ENCODE measurements at places on chromosomes 3 and 15. TPM values are rescaled to one million over a fixed set of nuclear protein-coding genes. Genes with fewer than 3 reads are reported as not detected.
A peak's percentile ranks its signal among the peaks of the same experiment; 100 is the strongest.

DNA sequence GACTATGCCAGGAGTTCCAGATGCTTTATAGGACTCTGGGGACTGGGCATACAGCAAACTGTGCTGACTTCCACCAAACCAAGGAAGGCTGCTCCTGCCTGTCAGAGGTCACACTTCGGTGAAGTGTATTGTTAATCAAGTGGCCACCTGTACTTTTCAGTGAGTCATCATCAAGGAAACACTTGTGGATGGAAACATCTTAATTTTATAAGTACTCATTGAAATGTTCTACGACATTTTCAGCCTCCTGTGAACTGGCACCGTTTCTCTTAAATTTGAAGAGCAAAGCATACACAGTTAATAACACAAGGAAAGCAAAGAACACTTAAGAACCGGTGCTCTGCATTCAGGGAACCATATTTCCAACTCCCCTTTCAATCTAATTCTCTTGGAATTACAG lies 801.7 kb upstream of the DPPA4 start:
- H3K4me1 ChIP-seq = no peaks in the 10 kb centered on the region
- no peak overlapping the region for H3K4me3 ChIP-seq
- no peak overlapping the region for H3K27ac ChIP-seq

DNA sequence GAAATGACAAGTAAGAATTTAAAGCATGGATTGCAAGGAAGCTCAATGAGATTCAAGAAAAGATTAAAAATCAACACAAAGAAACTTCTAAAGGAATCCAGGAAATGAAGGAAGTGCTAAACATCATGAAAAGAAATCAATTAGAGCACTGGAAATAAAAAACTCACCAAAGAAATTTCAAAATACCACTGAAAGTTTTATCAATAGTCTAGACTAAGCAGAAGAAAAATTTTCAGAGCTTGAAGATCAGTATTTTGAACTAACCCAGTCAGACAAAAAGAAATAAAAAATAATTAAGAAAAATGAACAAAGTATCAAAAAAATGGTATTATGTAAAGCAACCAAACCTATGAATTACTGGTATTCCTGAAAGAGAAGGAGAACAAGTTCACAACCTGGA lies 60.6 kb downstream of the FAM227B start:
- no peaks in the 10 kb centered on the region for H3K4me1 ChIP-seq
- H3K4me3 ChIP-seq = no peak overlapping the region
- peaks cover 39% of the 10 kb centered on the region for H3K36me3 ChIP-seq
- H3K27me3 ChIP-seq = no peaks in the 10 kb centered on the region

BTD gene
- polyA plus RNA-seq = 13.0 TPM

- peaks cover 9% of the 10 kb centered on the region for H3K4me1 ChIP-seq
- no peaks in the 10 kb centered on the region for H3K27me3 ChIP-seq
- DNase-seq = no peak
- H3K27ac ChIP-seq = peak overlapping the region; percentile 25
- no peaks in the 10 kb centered on the region for H3K36me3 ChIP-seq
Observed at GRCh38 chr3:27666708-27667107, 55.4 kb downstream of the EOMES start.

DNA sequence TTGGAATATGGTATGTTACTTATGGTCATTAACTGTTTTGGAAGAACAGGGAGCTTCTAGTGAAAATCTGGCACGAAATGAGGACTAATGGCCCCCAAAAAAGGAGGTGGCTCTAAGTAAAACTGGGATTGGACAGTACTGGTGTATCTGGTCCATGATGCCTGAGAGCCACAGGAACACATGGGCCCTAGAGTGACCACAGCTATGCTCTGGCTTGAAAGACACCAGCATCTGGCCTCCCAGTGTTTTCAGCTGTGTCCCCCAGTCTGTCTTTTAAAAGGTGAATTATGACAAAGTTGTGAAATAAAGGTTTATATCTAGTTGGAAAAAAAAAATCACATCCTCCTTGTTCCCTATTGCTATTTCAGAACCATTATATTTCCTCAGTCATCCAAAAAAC lies 64.5 kb downstream of the GSK3B start:
- peaks cover 17% of the 10 kb centered on the region for H3K36me3 ChIP-seq
- H3K4me1 ChIP-seq = peaks cover 61% of the 10 kb centered on the region
- no peak overlapping the region for H3K27ac ChIP-seq
- no peaks in the 10 kb centered on the region for H3K27me3 ChIP-seq
- no peak for DNase-seq
- no peak overlapping the region for H3K4me3 ChIP-seq

DNA sequence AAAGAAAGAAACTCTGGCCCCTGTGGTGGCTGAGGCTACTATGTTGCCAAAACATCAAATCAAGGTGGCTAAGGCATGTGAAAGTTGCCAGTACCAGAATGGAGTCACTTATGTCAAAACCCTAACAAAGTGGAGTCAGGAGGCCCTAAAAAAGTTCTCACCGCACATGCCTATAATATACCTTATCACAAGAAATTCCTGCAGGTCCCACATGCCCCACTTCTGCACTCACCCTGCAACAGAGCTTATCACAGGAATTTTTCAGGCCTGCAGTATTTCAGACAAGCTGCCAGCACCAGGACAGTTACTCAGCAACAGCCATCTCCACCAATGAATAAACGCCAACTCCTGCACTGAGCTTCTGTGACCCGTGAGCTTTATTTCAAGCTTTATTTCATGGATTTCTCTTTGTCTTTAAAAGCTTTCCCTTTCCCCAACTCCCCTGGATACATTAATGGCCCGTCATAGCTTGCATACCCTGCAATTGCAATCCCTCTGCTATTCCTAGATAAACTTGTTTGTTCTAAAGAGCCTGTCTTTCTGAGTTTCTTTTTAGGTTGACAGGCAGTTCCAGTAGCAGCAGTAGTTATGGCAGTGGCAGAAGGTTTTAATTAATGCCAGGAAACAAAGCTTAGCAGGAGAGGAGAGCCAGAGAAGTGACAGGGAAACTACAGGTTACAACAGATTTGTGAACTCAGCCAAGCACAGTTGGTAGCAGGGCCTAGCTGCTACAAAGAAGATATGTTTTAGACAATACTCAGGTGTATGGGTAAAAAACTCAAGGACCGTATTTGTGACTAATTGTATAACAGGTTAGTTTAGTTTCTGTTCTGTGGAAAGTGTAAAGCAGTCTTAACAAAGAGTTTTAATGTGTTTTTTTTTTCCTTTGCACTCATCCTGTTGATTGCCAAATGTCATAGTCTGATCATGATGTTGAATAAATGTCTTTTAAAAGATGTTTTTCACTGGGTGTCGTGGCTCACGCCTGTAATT lies 15.9 kb upstream of the TMEM42 start:
- no peak overlapping the region for H3K4me3 ChIP-seq
- H3K4me1 ChIP-seq = no peaks in the 10 kb centered on the region
- H3K27me3 ChIP-seq = no peaks in the 10 kb centered on the region
- no peak overlapping the region for H3K27ac ChIP-seq
- no peaks in the 10 kb centered on the region for H3K36me3 ChIP-seq

GRCh38 chr15:76107169-76107568 lies 47.4 kb downstream of the TMEM266 start:
- H3K27me3 ChIP-seq = peaks cover 40% of the 10 kb centered on the region
- no peaks in the 10 kb centered on the region for H3K4me1 ChIP-seq
- no peak for DNase-seq
- peaks cover 4% of the 10 kb centered on the region for H3K36me3 ChIP-seq
- H3K4me3 ChIP-seq = no peak overlapping the region

- no peak overlapping the region for H3K27ac ChIP-seq
- H3K36me3 ChIP-seq = no peaks in the 10 kb centered on the region
- no peak for DNase-seq
- H3K27me3 ChIP-seq = peaks cover 3% of the 10 kb centered on the region
Observed at GRCh38 chr3:61811652-61812051, 250.3 kb downstream of the PTPRG start.

DNA sequence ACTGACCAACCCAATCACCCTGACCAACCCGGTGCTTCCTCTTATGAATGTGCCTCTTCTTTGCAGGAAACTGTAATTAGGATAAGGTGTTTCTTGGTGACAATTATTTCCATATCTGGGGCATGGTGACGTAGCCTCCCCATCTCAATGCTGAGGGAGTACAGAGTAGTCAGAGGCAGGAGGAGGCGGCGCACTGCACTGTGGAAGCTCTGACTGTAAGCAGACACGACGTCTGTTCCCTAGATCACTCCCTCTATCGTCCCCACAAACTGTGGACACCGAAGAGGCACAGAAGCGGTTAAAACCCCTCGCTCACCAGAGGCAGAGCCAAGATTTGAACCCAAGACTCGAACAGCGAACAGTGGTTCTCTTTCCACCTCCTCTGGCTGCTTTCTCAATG lies 231.0 kb upstream of the IGF1R start:
- H3K27ac ChIP-seq = no peak overlapping the region
- no peak for DNase-seq
- no peak overlapping the region for H3K4me3 ChIP-seq
- H3K4me1 ChIP-seq = peaks cover 4% of the 10 kb centered on the region

SLC6A1 gene
- polyA plus RNA-seq = not detected

DNA sequence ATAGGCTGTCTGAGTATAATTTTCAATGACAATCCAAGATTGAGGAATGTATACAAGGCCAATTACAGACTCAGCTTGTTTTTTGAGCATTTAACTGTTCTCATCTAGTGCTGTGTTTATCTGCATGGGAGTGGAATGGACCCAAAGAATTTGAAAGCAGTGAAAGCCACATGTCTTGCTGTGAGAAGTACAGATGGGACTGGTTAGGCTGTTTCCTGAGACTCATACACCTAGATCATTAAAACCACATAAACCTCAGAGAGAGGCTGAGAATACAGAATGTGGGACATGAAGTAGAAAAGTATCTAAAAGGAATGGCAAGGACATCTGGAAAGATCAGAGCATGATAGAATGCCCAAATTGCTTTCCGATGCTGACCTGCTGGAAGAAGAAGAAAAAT lies 224.6 kb downstream of the NLGN1 start:
- DNase-seq = no peak
- no peak overlapping the region for H3K4me3 ChIP-seq
- H3K36me3 ChIP-seq = no peaks in the 10 kb centered on the region
- H3K27ac ChIP-seq = no peak overlapping the region

DNA sequence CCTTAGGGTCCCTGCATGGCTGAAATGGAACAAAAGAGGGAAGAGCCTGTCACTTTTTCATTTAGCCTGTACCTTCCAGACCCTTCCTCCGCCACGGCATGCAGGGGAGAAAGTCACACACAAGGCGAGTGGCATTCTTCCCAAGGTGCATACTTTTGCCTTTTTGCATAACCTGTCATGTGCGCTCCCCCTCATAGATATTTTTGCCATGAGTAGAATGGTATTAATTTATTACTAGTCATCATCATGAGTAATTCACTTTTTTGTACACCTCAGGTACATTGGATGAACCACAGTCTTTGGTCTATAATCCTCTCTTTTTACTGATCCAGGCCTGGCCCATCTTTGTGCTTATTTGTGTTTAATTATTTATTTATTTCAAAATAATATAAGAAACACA lies 8.9 kb upstream of the BUB1B start:
- DNase-seq = no peak
- H3K27ac ChIP-seq = no peak overlapping the region
- H3K27me3 ChIP-seq = peaks cover 5% of the 10 kb centered on the region
- no peak overlapping the region for H3K4me3 ChIP-seq
- H3K4me1 ChIP-seq = no peaks in the 10 kb centered on the region

- H3K27me3 ChIP-seq = peaks cover 29% of the 10 kb centered on the region
- peaks cover 11% of the 10 kb centered on the region for H3K36me3 ChIP-seq
- no peak overlapping the region for H3K4me3 ChIP-seq
- H3K27ac ChIP-seq = no peak overlapping the region
Observed at GRCh38 chr3:141178026-141178425, 53.6 kb upstream of the PXYLP1 start.

CCR8 gene
- not detected for polyA plus RNA-seq

GRCh38 chr3:120506076-120506827 lies 55.5 kb upstream of the FSTL1 start:
- DNase-seq = no peak
- peaks cover 28% of the 10 kb centered on the region for H3K27me3 ChIP-seq
- H3K4me1 ChIP-seq = no peaks in the 10 kb centered on the region
- no peak overlapping the region for H3K4me3 ChIP-seq
- H3K27ac ChIP-seq = no peak overlapping the region

IGF1R gene
- 5.5 TPM for polyA plus RNA-seq

DNA sequence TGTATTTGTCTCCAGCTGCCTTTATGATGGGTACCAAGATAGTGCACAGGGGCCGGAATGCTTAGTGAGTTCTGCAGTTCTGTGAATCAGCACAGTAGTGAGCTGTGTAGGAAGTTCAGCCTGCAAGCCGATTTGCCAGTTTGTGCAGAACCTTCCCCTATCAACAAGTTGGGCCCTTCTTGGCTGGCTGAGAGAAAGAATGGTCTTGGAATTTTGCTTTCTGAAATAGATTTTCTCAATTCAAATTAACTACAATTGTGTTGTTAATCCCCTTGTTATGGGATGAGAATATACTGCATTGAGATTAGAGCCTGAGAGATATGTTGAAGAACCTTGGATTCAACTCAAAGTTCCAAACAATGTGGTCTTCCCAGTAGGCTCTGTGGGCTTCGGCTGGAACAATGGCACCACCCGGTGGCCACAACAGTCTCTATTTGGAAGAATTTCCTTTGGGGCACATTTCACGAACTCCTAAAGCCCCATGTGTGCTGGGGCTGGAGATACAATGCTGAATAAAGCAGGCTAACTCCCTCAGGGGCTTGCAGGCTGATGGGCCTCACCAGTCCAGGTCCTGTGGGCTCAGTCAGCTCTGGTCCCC lies 59.1 kb downstream of the TRIM42 start:
- H3K36me3 ChIP-seq = no peaks in the 10 kb centered on the region
- H3K27ac ChIP-seq = no peak overlapping the region
- peaks cover 34% of the 10 kb centered on the region for H3K27me3 ChIP-seq
- H3K4me1 ChIP-seq = no peaks in the 10 kb centered on the region
- no peak overlapping the region for H3K4me3 ChIP-seq

- H3K4me3 ChIP-seq = peak overlapping the region; percentile 65
- peaks cover 75% of the 10 kb centered on the region for H3K27me3 ChIP-seq
- H3K36me3 ChIP-seq = no peaks in the 10 kb centered on the region
- no peak overlapping the region for H3K27ac ChIP-seq
Observed at GRCh38 chr3:14810801-14811661, 7.7 kb upstream of the FGD5 start.

TRMT10C gene
- polyA plus RNA-seq = 49.3 TPM

DNA sequence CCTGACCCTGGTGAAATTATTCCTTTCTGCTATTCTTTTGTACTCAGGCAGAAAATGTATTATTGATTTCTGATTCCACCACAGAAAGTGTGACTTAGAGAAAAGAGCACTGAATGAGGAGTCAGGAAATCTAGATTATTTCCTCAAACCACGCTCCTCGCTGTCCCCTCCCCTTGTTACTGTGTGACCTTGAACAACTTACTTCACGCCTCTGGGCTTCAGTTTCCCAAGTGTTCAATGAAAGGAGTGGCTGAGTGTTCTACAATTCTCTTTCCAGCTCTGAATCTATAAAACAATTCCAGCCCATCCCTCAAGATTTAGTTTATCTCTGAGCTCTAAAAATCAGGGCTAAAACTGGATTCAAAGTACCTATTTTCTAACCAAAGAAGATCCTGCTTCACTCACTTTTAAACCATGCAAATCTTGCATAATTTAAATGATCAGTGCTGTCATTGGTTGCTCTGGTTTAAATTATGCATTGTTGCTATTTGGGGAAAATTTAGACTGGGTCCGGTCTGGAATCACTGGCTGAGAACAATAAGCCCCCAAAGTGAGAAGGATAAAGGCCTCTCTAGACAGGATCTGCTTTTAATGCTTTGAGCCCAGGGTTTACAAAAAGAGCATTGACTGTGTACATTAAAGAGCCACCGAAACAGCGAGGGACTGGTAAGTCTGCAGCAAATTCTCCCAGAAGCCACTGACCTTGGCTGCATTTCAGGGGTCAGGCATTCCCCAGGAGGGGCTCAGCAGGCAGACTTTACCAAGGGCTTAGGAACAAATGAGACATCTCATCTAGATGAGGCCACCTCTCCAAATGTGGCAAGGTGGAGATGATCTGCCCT lies 3.2 kb downstream of the TNIK start:
- DNase-seq = no peak
- no peaks in the 10 kb centered on the region for H3K36me3 ChIP-seq

GUCA1C gene
- polyA plus RNA-seq = not detected

All from naive B cell (primary cell).